Fibroblast of the aortic adventitia (primary cell): ENCODE measurements at places on chromosomes 2 and 18. TPM values are rescaled to one million over a fixed set of nuclear protein-coding genes. Genes with fewer than 3 reads are reported as not detected.

Gene FSHR
- not detected in 2 replicates for total RNA-seq

Gene UGT1A8
- 0.09 TPM in 1 of 2 replicates, not detected in the other for total RNA-seq

Gene FAM237A
- not detected in 2 replicates for total RNA-seq

Gene AGPS
- total RNA-seq = 33.1 and 46.8 TPM in 2 replicates

Gene FBXO15
- 0.27 and 0.49 TPM in 2 replicates for total RNA-seq

Gene PTPRN
- 0.36 and 1.8 TPM in 2 replicates for total RNA-seq

Gene IL36B
- total RNA-seq = not detected in 2 replicates

Gene COMMD1
- total RNA-seq = 60.7 and 126 TPM in 2 replicates

Gene HAAO
- total RNA-seq = 0.90 and 5.4 TPM in 2 replicates

Gene PRKD3
- total RNA-seq = 55.8 and 77.9 TPM in 2 replicates

Gene PSTPIP2
- 2.0 and 6.4 TPM in 2 replicates for total RNA-seq

Gene CD8A
- total RNA-seq = not detected in 2 replicates

Gene MITD1
- total RNA-seq = 19.1 and 30.1 TPM in 2 replicates

Gene EMILIN2
- total RNA-seq = 11.2 and 76.0 TPM in 2 replicates

Gene FZD7
- total RNA-seq = 35.8 and 40.4 TPM in 2 replicates

Gene COLEC11
- 0.09 and 0.65 TPM in 2 replicates for total RNA-seq

Gene RFX8
- 5.3 and 24.1 TPM in 2 replicates for total RNA-seq

Gene AMER3
- not detected in 2 replicates for total RNA-seq

Gene FLACC1
- 1.2 and 3.6 TPM in 2 replicates for total RNA-seq

Gene AKAIN1
- total RNA-seq = not detected in 2 replicates

Gene BMP10
- total RNA-seq = not detected in 2 replicates

Gene SMYD1
- total RNA-seq = not detected in 2 replicates

Gene IL1RL1
- total RNA-seq = 4.9 and 8.2 TPM in 2 replicates
